Kidney (tissue), 22 donors: ENCODE measurements at places on chromosomes 3 and 15. TPM values are rescaled to one million over a fixed set of nuclear protein-coding genes. Genes with fewer than 3 reads are reported as not detected.

- DNase-seq = no peak
Observed at GRCh38 chr3:64832098-64832497, 144.3 kb upstream of the ADAMTS9 start.

DNA sequence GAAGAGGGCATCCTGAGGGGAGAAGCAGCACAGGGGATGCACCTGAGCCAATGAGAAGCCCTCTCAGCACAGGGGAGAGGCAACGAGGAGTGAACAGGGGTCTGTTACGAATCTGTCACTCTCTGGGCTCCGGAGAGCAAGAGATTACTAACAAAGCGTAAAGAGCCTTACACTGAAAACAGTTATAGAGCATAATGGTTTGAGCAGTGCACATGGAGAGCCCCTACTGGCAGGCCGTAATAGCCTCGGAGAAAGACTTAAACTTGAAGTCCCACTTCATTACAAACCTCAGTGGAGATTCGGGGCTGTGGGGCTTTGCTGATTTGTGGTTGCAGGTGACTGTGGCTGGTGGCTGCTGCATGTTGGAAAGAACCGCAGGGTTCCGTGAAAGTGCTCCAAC is 271.5 kb upstream of the TMC3 start:
- DNase-seq = no peak

- no peak for DNase-seq
Observed at GRCh38 chr3:112007633-112008032, 8.9 kb downstream of the TAGLN3 start.

DNA sequence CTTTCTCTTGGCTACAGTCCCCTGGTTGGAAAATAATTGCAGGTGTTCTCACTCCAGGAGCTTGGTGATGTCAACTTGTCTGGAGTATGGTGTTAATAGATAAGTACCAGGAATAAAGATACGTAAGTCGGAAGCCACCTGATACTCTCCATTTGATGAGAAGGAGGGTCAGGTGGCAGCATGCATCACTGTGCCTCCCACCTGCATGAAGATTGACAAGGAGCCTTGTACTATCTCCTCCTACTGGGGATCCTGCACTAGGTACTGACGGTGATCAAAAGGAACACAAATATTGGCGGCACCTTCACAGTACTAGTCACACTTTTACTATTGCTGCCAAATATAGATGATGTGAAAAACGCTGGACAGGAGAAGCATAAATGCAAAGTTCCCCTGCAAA is 32.6 kb upstream of the GABRB3 start:
- peak; percentile 7 for DNase-seq

GRCh38 chr3:119356646-119357045 is 62.5 kb downstream of the ARHGAP31 start:
- DNase-seq = no peak

The ATRIP gene
- 6.7 TPM for total RNA-seq
